ENCODE measurements at places on chromosomes 12 and 14.

DNA sequence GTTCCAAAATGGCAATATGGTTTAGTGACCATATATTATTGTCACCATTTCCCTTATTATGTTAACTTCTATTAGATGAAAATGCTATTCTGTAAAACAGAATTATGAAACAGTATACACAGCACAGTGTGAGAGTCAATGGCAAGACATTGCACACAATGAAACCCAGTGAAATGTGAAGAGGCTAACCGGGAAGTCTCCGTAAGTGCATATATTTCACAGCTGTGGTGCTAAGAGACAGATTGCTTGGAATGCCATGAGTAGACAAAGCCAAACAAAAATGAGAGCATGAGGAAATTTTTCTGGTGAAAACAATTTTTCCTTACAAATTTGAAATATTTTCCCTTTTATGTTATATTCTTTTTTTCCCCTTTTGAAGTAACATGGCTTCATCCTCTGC lies 49.4 kb downstream of the DYRK2 start:
- no peak for DNase-seq

DNA sequence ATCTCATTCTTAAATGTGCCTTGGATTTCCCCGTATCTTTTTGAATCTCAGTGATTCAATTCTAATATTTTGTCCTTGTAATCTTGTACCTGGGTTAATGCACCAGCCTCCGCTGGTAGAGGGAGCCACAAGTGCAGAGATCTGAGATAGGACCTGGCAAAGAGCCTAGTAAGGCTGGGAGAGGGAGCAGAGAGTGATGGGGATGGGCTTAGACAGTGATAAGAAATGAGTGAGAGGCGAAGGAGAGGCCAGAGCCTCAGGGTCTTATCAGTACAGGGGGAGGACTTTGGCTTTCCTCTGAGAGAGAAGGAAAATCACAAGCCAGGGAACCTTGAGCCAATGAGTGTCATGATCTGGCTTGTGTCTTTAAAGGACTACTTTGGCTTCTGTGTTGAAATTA lies 30.5 kb upstream of the LMNTD1 start:
- no peak for DNase-seq

DNA sequence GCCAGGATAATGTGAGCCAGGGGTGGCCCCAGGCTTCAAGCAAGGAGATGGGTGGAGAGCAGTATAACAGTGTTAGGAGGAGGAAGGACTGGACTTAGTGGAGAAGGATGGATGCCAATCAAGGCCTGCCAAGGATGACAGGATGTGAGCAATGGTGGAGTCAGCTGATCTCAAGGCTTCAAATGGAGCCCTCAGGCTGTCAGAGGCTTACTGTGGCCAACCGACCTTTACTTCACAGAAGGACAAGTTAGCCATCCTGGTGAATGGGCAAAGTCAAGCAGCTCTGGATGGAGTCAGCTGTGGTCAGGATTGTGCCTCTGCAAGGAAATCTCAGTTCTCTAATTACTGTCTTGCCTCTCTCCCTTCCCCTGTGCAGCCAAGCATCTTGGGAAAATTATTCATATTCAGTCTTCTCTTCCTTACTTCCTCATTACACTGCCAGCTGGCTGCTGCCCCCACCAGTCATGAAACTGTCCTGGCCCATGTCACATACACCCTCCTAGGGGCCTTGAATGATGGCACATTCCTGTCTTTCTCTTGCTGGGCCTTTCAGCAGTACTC lies 7.6 kb upstream of the STAT6 start:
- no peak for DNase-seq

DNA sequence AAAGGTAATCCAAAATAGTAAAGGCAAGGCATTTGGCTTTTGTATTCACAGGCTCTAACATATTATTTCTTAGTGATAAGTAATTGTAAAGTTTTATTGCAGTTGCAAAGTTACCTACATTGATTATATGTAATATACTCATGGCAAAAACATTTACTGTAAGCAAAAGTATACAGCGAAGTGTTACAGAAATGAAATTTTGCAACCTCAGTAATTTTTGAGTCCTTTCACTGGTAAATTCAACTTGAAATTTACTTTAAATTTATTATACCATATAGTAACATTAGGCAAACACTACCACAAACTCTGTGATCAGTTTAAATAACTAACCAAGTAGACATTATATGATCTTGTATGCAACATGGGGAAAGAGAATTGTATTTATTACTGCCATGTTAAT lies 89.0 kb downstream of the CDK17 start:
- no peak for DNase-seq

DNA sequence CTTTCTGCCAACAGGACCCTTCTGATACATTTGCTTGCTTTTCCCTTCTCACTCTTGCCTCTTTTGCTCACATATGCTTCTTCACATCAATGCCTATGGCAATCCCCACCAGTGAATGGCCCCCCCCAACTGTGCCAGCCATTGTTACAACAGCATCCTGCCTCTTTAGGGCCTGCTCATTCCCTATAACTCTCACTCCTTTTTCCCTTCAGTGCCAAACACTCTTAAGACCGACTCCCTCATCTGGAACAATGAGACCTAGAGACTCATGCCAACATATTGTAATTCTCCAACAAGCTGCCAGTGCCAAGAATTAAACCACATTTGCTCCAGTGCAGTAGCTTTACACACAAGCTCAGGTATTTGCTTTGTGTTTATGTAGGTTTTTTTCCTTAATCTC lies 189.0 kb downstream of the SOX5 start:
- no peak for DNase-seq

GRCh38 chr12:111745211-111745610 lies 21.5 kb upstream of the ALDH2 start:
- DNase-seq, result no peak

DNA sequence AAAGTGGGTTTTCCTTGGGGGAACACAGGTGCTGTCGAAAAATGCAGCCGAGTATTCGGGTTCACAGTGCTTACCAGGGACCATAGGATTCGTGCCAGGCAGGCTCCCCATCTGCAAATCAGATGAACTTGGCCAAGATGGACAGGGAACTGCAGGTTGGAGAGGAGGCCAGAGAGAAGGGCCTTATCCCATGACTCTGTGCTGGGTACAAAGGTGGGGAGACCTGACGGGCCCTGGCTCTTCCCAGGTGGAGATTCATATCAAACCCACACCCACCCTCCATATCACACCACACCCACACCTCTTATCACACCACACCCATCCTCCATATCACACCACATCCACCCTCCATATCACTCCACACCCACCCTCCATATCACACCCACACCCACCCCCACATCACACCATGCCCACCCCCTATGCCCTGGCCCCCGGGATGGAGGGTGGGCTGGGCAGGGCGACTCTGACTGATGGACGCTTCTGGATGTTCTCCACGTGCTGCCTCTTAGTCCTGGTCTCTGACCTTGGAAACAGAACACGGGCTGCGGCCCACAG lies 319.7 kb downstream of the ADGRD1 start:
- DNase-seq, result no peak

DNA sequence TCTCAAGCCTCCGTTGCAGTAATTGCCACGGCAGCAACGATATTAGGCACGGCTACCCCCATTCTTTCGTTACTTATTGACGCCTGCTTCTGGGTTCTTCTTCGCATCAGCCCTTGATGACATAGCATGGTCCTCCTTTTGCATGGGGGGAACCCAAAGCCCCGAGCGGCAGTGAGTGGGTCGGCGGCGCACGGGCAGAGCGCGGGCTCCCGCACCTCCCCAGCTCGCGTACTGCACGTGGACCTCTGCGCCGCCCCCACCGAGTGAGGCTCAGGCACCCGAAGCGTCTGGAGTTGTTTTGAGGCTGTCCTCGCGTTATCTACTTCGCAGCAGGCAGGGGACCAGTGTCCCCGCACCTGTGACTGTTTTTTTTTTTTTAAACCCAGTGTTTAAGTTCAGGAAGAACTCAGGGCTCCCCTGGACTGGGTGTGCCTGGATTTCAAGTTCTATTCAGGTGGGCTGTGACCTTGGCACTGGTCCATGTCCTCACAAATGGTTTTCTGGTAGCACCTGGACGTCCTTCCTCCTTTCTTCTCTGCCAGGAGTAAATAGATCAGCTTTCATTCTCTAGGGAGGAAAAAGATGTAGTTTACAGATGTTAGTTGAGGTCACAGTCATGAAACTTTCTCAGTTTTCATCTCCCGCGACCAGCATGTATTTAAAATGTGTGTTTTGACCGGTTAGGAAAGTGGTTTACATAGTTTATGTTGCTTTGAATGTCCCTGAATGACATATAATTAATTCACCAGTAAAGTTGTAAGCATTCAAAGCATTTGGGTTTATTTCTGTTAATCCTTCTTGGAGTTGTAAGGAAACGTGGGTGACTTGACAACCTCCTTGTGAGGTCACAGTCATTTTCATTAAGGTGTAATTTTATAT lies 1.4 kb upstream of the FOXN4 start:
- DNase-seq, result no peak

- DNase-seq, result no peak
Observed at GRCh38 chr14:101318271-101318670, 243.0 kb upstream of the DIO3 start.

DNA sequence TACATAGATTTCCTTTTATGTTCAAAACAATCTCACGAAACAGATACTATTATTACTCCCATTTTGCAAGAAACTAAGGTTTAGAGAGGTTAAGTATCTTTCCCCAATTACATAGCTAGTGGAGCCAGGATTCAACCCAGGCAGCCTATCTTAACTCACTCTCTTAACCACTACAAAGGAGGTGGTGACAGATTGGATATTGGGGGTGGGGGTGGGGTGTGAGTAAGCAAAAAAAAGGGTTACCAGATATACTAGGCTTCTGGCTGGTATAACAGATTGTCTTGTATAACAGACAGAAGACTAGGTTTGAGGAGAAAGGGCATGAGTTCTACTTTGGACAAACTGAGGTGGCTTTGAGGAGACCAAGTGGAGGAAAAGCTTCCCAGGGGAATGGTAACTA lies 2.1 kb downstream of the GMFB start:
- DNase-seq, result peak; percentile 17

- no peak for DNase-seq
Observed at GRCh38 chr12:107025671-107026070, 38.7 kb upstream of the MTERF2 start.

GRCh38 chr12:80412343-80412953 lies 31.6 kb upstream of the PTPRQ start:
- peak; percentile 12 for DNase-seq

DNA sequence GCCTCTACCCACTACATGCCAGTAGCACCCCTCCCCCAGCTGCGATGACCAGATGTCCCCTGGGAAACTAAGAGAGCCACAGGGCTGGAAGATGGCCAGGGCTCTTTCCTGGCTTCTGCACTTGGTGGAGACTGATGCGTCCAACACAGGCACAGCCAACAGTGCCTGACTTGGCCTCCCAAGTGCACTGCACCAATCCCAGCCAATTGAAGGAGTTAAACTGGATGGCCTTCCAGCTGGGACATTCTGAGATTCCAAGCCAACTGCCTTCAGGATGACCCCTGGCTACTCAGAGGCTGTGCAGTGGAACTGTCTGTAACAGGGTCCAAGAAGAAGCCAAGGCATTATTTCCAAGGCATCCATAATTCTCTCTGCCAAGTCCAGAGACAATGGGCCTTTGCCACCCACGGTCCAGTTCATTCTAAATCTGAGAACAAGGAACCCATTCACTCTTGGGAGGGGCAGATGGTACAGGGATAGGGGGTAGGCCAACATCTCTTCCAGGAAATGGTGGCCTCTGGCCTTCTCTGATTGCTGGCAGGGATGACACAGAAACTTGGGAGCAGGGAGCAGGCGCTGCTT lies 35.2 kb downstream of the PRIMA1 start:
- no peak for DNase-seq

GRCh38 chr14:34425095-34425851 lies 36.8 kb downstream of the SPTSSA start:
- DNase-seq, result no peak
